HT-29 (cell line): ENCODE measurements at places on chromosomes 7 and 10.

DNA sequence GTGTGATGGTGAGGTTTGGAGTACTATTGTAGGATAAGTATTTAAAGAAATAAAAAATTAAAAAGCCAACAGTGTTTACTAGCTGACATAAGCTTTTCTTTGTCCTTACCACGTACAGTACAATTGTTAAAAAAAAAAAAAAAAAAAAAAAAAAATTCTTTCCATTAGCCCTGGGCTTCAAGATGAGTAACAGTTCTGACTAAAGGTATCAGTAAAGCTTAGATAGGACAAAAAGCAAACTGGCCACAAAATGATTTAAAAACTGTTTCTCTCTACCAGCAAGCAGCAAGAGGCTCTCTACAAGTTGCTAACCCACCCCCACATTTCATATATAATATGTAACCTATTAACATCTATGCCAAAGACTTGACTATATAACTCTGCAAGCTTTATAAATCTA, 17.5 kb downstream of the HYCC1 start:
- DNase-seq, result no peak

GRCh38 chr7:138875794-138876193, 77.8 kb upstream of the ATP6V0A4 start:
- no peak for DNase-seq

- DNase-seq, result no peak
Observed at GRCh38 chr10:67268146-67268545, 342.3 kb downstream of the LRRTM3 start.

DNA sequence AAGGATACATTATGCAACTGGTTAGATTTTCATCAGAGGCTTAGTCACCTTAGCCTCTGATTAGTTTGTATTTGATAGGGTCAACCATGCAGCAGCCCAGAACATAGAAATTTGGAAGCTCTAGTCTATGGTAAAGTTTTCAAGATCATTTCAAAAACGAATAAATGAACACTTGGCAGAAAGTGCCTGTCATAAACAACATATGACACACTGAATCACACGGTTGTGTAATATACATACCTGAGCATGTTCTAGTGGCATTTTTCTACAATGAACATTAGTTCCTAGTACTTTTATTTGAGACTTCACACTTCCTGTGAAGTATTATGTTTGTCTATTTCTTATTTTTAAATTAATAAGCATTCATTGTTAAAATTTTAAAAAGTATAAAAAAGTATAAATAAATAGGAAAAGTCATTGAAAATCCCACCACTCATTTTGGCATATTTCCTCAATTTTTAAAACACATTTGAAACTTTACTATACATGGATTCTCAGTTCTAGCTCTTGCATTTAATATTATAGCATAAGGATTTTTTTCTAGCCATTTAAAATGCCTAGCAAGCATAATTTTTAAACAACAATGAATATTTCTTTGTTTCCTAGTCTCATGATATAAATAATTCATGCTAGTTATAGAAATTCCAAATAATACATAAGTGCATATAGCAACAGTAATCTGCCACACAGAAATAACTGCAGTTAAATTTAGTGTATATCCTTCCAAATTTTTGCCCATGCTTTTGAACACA, 25.7 kb upstream of the PRPS1L1 start:
- no peak for DNase-seq
